Effector memory CD4-positive, alpha-beta T cell (primary cell): ENCODE measurements at places on chromosomes 13 and 19.

GRCh38 chr13:75312884-75313520, 169.0 kb downstream of the TBC1D4 start:
- no peak overlapping the region for H3K27ac ChIP-seq
- H3K27me3 ChIP-seq = no peaks in the 10 kb centered on the region
- H3K36me3 ChIP-seq = peaks cover 16% of the 10 kb centered on the region
- no peak overlapping the region for H3K4me3 ChIP-seq
- DNase-seq = no peak

- H3K27ac ChIP-seq = no peak overlapping the region
- peaks cover 80% of the 10 kb centered on the region for H3K4me1 ChIP-seq
- H3K36me3 ChIP-seq = no peaks in the 10 kb centered on the region
Observed at GRCh38 chr19:10291554-10292205, 1.9 kb downstream of the ICAM5 start.

GRCh38 chr19:44553478-44554171, 24.1 kb upstream of the CEACAM20 start:
- no peak overlapping the region for H3K4me3 ChIP-seq
- no peak for DNase-seq
- H3K4me1 ChIP-seq = no peaks in the 10 kb centered on the region
- no peaks in the 10 kb centered on the region for H3K36me3 ChIP-seq

GRCh38 chr19:46495786-46496099, at the start of gene PNMA8B:
PNMA8B (minus strand) TSS chr19:46495867; CDS start chr19:46495465, 402 bp downstream.
- H3K27ac ChIP-seq = no peak within 1 kb of the TSS
- no peaks in the 10 kb centered on the region for H3K36me3 ChIP-seq
- H3K4me3 ChIP-seq = no peak within 1 kb of the TSS

- no peak overlapping the region for H3K4me3 ChIP-seq
- no peaks in the 10 kb centered on the region for H3K4me1 ChIP-seq
- H3K27me3 ChIP-seq = no peaks in the 10 kb centered on the region
- DNase-seq = no peak
Observed at GRCh38 chr13:105914291-105915036, 621.0 kb downstream of the EFNB2 start.

DNA sequence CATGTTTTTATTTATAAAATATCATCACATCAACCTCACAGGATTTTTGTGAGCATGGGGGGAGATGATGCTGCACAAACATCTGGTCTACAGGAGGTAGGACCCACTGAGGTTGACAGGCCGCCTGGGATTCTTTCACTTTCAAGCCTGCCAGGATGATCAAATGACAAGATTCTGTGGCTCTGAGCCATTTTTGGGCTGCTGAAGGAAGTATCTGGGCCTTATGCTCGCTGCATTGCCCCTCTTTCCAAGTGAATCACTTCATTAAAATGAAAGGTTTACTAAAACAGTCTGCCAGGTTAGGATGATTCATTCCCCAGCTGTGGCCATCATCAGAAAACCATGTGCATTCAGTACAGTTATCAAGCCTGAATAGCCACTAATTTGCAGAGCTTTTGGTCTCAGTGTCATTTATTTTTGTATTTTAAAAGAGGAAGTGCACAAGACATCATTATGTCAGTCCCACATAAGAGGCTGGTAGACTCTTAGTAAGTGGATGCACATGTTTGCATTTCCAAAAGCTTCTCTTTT, 34.4 kb downstream of the STARD13 start:
- H3K4me3 ChIP-seq = no peak overlapping the region
- no peak overlapping the region for H3K27ac ChIP-seq
- no peaks in the 10 kb centered on the region for H3K4me1 ChIP-seq
- no peaks in the 10 kb centered on the region for H3K27me3 ChIP-seq
- no peaks in the 10 kb centered on the region for H3K36me3 ChIP-seq

GRCh38 chr13:47372751-47373150, 475.9 kb upstream of the HTR2A start:
- H3K4me3 ChIP-seq = no peak overlapping the region
- DNase-seq = no peak
- H3K27me3 ChIP-seq = no peaks in the 10 kb centered on the region
- H3K36me3 ChIP-seq = no peaks in the 10 kb centered on the region
- H3K4me1 ChIP-seq = no peaks in the 10 kb centered on the region
- no peak overlapping the region for H3K27ac ChIP-seq

GRCh38 chr13:42355491-42356183, 83.7 kb downstream of the AKAP11 start:
- no peaks in the 10 kb centered on the region for H3K27me3 ChIP-seq
- peaks cover 21% of the 10 kb centered on the region for H3K4me1 ChIP-seq
- no peaks in the 10 kb centered on the region for H3K36me3 ChIP-seq

DNA sequence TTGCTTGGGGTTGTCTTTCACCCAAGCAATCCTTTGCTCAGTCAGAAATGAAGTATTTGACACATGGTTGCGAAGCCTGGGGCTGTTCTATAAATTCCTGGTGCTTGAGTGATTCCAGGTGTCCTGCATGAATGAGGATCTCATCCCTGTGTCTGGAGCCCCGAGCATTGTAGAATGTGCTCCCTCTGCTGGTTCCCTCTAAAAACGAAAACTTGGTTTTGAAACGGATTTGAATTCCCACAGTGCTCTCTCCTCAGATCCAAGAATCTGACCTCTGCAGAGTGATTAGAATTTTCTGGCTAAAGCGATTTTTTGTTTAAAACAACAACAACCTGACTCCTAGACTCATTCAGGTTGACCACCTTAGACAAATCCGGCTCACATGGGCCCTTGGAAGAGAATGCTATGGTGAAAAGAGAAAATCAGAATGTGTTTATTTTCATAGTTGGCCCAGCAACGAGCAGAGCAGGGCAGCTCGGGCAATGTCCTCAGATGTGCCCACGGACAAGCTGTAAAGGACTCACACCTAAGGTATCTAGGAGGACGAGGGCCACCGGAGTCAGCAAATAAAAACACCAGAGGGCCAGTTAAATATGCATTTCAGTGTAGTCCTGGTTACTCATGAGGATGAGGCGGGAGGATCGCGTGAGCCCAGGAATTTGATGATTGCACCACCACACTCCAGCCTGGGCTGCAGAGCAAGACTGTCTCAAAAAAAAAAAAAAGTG, 8.7 kb upstream of the ATP12A start:
- DNase-seq = no peak
- H3K4me3 ChIP-seq = no peak overlapping the region
- H3K4me1 ChIP-seq = no peaks in the 10 kb centered on the region

GRCh38 chr13:49953560-49953959, 17.4 kb upstream of the SPRYD7 start:
- no peaks in the 10 kb centered on the region for H3K27me3 ChIP-seq
- no peak overlapping the region for H3K4me3 ChIP-seq
- no peaks in the 10 kb centered on the region for H3K36me3 ChIP-seq
- no peak overlapping the region for H3K27ac ChIP-seq

DNA sequence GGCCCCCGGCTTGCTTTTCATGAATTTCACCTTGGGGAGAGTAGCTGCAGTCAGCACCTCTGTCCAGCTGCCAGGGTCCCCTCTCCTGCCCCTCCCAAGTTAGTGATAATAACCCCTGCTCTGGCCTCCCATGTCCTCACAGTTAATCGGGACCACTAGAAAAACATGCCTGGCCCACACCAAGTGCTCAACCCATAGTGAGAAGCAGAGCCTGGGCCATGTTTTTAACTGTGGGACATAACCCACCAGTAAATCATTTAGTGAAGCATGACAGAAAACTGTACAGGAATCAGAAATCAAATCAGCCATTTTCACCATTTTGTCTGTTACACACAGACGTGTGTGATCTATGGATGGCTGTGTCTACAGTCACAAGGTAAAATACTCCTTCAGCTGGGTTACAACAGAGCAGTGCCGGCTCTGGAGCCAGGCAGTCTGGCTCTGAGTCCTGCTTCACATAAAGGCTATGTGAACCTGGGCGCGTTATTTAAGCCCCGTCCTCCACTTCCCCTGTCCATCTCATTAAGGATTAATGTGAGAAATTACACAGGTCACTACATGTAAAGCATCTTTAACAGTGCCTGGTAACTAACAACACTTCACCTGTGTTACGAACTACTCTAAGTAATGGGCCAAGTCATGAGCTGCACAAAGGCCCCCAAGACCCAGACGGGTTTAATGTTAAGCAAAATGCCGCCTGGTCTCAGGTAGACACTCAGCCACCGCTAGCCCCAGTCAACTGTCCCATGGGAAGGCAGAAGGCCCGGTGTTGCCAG, 7.6 kb upstream of the ECH1 start:
- H3K4me1 ChIP-seq = peaks cover 32% of the 10 kb centered on the region
- no peak overlapping the region for H3K4me3 ChIP-seq
- H3K36me3 ChIP-seq = peaks cover 75% of the 10 kb centered on the region
- H3K27ac ChIP-seq = no peak overlapping the region
- no peak for DNase-seq
- H3K27me3 ChIP-seq = no peaks in the 10 kb centered on the region

DNA sequence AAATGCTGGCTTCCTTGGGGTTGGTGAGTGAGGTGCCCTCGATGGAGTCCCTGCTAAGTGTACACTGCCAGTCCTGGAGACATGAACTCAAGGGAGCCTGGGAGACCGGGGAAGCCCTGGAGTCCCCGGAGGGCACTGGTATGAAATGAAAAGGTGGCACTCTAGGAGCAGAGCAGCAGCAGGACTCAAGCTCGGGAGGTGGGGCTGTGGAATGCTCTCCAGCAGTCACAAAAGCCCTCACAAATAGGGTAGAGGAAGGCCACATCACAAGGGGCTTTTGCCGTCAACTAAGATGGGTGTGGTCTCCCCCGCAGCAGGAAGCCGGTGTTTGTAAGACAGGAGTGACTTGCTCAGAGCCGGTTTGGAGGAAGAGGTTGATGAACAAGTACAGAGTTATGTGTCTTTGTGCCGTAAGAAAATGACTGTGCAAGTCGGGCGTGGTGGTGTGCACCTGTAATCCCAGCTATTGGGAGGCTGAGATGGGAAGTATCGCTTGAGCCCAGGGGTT, 19.3 kb downstream of the CCNE1 start:
- peaks cover 20% of the 10 kb centered on the region for H3K4me1 ChIP-seq
- H3K4me3 ChIP-seq = no peak overlapping the region
- no peaks in the 10 kb centered on the region for H3K36me3 ChIP-seq

DNA sequence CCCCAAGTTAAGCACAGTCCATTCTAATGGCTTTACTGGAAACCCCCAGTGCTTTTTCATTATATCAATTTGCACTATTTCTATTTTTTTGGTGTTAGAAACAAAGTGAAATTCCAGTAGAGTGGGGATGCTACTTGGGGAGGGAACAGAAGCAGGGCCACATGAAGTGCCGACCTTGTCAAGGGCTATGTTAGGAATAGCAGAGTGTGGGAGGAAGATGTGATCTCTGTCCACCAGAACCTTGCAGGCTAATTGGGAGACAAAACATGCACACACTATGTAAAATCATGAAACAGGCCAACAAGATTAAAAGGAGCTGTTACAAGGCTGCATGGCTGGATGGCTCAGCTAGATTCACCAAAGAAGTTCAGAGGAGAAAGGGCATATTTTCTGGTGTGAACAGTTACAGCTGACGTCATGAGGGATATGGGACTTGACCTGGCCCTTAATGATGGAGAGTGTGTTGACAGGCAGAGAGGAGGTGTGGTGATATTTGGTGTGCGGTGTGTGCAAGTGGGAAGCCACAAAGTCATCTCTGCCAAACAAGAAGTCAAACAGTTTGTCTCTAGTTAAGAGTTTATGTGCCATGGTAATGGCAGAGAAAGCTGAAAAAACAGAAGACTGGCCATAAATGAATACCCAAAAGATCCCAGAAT, 318.4 kb upstream of the MAB21L1 start:
- no peak overlapping the region for H3K27ac ChIP-seq
- H3K4me3 ChIP-seq = no peak overlapping the region
- H3K4me1 ChIP-seq = no peaks in the 10 kb centered on the region
- H3K36me3 ChIP-seq = no peaks in the 10 kb centered on the region

- no peaks in the 10 kb centered on the region for H3K36me3 ChIP-seq
- H3K27me3 ChIP-seq = peaks cover 1% of the 10 kb centered on the region
- H3K4me1 ChIP-seq = no peaks in the 10 kb centered on the region
- no peak overlapping the region for H3K4me3 ChIP-seq
- DNase-seq = no peak
Observed at GRCh38 chr13:59442944-59443486, 720.7 kb downstream of the DIAPH3 start.

DNA sequence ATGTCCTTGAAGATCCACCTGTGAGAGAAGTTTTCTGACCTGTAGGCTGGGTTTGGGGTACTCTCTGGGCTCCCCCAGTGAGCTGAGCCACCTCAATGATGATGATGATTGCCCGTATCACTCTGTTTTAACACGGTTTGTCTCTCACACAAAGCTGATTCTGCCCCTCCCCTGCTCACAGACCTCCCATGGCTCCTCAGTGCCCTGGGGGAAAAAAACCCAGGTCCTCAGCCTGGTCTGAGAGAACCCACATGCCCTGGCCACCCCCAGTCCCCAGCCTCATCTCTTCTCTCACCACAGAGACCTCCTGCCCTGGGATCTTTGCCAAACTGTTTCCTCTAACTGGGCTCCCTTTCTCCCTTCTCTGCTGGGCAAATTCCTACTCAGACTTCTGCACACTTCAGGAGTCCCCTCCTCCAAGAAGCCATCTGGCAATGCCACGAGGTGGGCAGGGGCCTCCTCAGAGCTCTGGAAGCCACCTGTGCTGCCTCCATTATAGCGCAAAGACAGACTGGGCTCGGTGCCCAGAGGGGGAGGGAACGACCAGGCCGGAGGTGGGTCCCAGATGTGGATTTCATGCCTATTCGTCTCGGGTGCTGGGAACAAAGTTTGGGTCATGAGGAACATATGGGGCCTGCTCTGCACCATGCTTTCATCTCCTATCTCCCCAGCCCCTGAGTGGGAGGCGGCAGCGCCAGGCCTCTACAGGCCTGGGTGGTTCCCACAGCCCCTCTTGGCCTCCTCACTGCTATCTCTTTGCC, 8.5 kb upstream of the CA11 start:
- no peaks in the 10 kb centered on the region for H3K4me1 ChIP-seq
- no peaks in the 10 kb centered on the region for H3K36me3 ChIP-seq
- no peak for DNase-seq
- H3K4me3 ChIP-seq = no peak overlapping the region

DNA sequence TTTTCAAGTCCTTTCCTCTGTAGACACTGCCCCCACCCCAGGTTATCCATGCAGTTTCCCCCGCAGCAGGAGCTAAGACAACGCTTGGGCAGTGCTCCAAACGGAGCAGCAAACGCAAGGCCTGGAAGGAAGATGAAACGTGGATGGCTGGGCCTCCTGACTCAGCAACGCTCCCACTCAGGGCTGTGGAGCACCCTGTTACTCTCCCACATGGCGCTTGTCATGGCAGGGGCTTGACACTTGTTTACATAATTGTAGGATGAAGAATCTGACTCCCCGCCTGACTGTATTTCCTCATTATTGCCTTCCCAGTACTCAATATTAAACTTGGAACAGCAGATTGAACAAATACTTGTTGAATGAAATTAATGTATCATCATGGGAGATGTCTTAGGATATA, 799 bp upstream of the C1QTNF9B start:
- DNase-seq = no peak
- no peaks in the 10 kb centered on the region for H3K4me1 ChIP-seq
- H3K36me3 ChIP-seq = no peaks in the 10 kb centered on the region
- H3K27me3 ChIP-seq = peaks cover 4% of the 10 kb centered on the region
- no peak overlapping the region for H3K4me3 ChIP-seq

GRCh38 chr13:99981735-99982035, at the start of gene ZIC2:
ZIC2 (plus strand) TSS chr13:99981784; CDS start chr13:99982065, 281 bp downstream.
- H3K36me3 ChIP-seq = no peaks in the 10 kb centered on the region
- H3K27ac ChIP-seq = no peak within 1 kb of the TSS
- peaks cover 90% of the 10 kb centered on the region for H3K27me3 ChIP-seq
- no peak for DNase-seq

GRCh38 chr19:31058676-31059340, 290.4 kb downstream of the TSHZ3 start:
- no peaks in the 10 kb centered on the region for H3K27me3 ChIP-seq
- H3K4me3 ChIP-seq = no peak overlapping the region
- no peaks in the 10 kb centered on the region for H3K36me3 ChIP-seq
- no peak for DNase-seq
- no peaks in the 10 kb centered on the region for H3K4me1 ChIP-seq

- H3K27me3 ChIP-seq = no peaks in the 10 kb centered on the region
- H3K36me3 ChIP-seq = no peaks in the 10 kb centered on the region
- H3K4me1 ChIP-seq = no peaks in the 10 kb centered on the region
- no peak overlapping the region for H3K27ac ChIP-seq
- DNase-seq = no peak
- H3K4me3 ChIP-seq = no peak overlapping the region
Observed at GRCh38 chr19:43631491-43631890, 8.2 kb downstream of the CADM4 start.
